ENCODE measurements at places on chromosomes 5 and 9. TPM values are rescaled to one million over a fixed set of nuclear protein-coding genes. Genes with fewer than 3 reads are reported as not detected.

DNA sequence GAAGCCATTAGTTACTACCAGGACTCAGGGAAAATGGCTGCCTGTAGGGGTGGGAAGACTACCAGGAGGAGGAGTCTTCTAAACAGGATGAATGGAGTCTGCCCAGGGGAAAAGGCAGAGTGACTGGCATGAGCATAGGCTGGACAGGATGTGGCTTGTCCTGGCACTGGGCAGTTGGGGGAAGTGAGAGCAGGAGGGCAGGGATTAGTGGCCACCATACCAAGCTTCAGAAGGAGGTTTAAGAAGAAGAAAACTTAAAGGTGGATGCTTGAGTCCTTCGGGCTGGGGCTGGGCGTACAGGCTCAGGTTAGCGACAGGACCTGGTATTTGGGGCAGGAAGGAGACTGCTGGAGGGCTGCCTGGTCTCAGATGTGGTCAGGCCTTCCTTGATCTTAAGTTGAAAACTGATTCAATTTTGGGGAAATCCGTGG is 5.0 kb upstream of the NSD1 start:
- no peak for DNase-seq

- no peak for DNase-seq
Measured at GRCh38 chr9:109245310-109245897, 75.5 kb downstream of the EPB41L4B start.

DNA sequence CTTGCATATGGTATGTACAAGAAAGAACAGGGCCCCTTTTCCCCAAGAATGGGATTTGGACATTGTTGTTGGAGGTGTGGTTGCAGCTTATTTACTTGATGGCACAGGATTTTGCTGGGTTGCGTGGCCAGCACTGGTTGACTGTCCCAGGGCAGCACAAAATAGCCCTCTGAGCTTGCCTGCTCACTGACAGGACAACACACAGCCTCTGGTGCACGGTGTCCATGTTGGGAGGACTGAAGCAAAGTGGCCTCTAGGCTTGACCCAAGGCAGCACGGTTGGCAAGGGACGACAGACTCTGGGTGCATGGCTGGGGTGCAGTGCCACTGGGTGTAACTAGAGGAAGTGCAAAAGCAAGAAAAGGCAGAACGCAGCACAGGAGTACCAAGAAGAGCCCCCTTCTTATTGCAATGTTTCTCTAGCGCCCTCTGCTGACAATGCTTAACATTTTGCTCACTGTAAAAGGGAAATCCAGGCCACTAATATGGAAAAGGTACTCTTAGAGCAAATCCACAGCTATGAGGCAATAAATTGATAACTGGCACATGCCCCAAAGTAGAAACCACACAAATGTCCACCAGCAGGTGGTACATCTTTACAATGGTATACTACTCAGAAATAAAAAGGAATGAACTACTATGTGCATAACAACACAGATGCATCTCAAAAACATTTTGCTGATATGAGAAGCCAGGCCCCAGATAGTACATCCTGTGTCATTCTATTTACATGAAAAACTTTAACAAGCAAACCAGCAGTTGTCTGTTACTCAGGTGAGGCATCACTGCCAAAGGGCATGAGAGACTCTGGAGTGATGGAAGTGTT is 47.4 kb upstream of the BARX1 start:
- no peak for DNase-seq

GRCh38 chr9:130331573-130331972 is 66.0 kb downstream of the HMCN2 start:
- peak; percentile 88 for DNase-seq

GRCh38 chr5:100043475-100043874 is 491.7 kb upstream of the FAM174A start:
- no peak for DNase-seq

GRCh38 chr5:153981905-153982605 is 56.7 kb downstream of the FAM114A2 start:
- no peak for DNase-seq

GRCh38 chr5:91401175-91401574 is 18.1 kb upstream of the ARRDC3 start:
- no peak for DNase-seq

GRCh38 chr5:107519900-107520354 is 150.8 kb downstream of the EFNA5 start:
- DNase-seq: no peak

GRCh38 chr5:148033134-148033533 is 30.6 kb upstream of the SPINK5 start:
- DNase-seq: no peak

DNA sequence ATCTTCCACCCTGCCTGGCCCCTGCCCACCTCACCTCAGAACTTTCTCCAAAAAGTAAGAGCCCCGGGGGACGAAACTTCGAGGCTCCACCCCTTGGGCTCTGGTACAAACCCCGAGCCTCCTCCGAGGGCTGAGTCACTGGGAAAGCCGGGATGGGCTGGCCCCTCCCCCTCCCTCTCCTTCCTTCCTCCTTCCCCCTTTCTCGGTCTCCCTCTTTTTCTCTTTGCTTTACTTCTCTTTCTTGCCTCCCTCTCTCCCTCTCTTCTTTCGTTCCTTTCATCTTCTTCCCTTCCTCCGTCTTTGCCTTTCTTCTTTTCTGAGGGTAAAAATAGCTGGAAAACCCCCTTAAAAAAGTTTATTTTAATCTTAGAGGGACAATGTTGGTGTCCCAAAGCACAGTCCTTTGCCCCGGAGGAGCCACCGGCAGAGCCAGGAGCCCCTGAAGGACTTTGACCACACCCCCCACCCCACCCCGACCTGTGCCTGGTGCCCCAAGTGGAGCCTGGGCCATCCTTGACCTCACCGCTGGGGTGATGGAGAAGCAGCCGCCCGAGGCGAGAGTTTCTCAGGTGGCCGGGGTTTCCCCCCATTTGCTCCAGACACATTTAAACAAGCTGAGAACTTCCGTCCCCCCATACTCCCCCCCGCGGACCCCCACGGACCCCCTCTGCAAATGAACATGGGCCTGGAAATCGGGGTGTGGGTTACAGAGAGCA is 5.7 kb upstream of the NOTCH1 start:
- peak; percentile 82 for DNase-seq

DNA sequence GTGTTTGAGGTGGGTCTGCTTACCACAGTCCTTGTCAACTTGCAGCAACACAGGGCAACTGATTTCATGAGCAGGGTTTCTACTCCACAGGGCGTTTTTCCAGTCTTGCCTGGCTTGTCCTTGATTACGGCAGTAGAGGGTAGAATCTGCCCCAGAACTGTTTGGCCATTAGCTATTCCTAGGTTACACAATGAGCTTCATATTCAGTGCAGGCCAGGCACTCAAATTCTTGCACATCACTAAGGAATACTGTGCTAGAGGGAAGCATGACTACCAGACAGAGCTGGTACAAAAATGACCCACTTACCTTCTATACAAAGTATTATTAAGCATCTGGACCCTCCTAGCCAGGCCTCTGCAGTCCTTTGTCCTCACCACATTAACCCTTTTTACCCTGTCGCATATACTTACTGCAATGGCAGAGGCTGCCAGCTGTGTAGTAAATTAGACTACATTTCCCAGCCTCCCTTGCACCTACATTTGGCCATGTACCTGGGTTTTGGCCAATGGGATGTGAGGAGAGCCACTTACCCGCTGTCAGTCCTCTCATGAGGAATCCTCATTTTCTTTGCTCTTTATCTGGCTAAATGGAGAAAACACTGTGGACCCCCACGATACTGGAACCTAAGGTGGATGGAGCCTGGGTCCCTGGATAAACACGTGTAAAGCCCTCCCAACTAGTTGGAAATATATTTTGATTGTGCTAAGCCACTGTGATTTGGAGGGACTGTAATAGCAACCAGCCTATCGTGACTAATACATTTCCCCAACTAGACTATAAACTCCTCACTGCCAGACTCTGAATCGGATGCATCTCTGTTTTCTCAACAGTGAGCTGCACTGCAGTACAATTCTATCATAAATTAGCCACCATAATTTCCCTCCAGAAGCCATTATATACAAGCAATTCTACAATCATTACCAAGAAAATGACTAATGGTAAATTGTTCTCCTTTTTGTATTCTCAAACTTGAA is 218.7 kb downstream of the GLIS3 start:
- DNase-seq: no peak

DNA sequence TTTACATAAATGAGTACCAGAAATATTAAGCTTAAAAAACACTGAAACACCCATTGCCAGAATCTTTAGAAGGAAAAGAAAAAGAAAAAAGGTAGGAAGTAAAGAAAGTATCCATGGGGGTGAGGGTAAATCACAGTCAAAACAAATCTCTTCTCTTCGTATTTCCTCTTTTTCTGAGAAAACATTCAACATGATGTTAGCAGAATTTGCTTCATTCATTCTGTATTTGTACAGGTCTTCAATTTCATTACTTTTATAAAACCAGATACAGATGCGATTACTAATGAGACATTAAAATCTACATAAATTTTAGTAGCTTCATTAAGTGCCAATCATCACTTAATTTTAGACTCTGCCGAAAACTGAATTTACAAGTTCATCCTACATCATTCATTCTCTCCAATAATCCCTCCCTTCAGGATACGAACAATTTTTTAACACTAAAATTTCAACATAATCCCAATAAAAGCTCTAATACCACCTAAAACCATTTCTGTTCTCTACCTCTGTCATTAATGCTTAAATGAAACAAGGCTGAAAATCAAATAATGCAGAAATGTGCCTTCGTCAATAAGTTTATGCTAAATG is 7.0 kb downstream of the NR3C1 start:
- no peak for DNase-seq

DNA sequence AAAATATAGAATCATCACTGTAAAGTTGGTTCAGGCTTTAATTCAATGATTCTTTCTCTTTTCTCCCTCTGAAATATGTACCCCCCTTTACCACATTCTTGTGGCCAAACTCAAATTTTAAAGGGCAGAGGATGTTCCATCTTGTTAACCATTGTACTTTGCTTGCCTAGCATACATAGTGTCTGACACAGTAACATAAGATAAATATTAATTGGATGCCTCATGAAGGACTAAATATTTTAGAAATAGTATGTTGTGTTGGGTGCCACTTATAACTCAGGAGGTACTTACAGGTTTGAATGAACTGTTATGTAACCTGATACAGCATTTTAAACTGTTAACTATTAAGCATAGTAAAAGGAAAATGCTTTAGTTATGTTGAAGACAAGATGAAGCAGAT is 71.5 kb downstream of the NIPBL start:
- DNase-seq: no peak

GRCh38 chr9:107472581-107473340 is 16.8 kb downstream of the KLF4 start:
- DNase-seq: no peak

DNA sequence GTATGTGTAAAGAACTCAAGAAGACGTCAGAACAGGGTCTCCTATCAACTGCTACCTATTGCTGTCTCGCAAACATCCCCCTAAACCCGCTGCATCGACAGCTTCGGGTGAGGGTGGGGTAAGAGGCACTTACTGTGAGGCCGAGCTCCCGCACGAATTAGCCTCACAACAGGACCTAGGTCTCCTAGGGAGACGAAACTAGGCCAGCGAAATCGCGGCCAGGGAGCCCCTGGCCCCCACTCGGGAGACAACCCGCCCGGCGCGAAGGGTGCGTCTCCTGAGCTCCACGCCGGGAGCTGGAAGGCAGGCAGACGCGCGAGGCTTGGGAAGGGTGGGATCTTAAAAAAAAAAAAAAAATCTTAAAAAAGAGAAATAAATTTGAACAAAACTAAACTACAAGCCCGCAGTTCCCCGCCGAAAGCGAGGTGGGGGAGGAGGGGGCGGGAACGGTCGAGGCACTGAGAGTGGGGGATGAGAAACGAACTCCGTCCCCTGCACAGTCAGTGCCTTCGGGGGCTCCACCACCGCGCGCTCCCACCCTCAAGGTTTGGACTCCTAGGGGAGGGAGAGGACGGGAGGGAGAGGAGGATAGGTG is 33.0 kb upstream of the NFIB start:
- DNase-seq: peak; percentile 53

- DNase-seq: no peak
Measured at GRCh38 chr9:16348531-16348930, 521.9 kb downstream of the BNC2 start.

GRCh38 chr5:111254613-111255012 is 30.4 kb downstream of the CAMK4 start:
- DNase-seq: no peak

DNA sequence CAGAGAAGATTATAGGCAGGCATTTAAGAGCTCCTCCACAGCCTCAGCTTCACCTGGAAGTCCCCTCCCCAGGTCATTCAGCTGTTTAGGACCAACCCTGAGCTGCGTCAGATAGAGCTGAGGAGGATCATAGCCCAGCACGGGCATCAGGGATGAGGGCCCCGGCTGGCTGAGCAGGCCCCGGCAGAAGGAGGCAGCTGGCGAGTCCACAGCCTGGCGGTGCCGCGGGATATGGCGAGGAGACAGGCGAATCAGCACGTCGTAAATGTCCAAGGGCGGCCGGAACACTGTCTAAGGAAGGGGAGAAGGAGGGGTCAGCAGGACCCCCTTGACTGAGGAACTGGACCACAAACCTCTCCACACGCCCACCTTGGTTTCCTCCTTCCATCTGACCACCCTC is 10.6 kb downstream of the NOL6 start:
- no peak for DNase-seq

- DNase-seq: no peak
Measured at GRCh38 chr5:7877851-7878250, 8.9 kb downstream of the MTRR start.

DNA sequence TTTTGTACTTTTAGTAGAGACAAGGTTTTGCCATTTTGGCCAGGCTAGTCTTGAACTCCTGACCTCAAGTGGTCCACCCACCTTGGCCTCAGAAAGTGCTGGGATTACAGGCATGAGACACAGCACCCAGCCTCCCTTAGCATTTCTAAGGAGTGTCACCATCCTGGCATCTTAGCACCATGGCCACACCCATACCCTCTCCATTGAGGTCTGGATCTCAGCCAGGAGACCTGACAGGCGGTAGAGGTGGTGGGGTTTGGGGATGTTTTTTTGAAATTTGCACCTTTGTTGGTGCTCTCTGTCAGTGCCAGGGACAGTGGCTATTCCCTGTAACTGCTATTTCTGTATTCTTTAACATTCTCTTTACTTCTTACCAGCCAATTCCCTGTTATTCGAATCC is 72.5 kb downstream of the TRIM36 start:
- DNase-seq: no peak

- DNase-seq: no peak
Measured at GRCh38 chr5:89351975-89352374, 469.0 kb upstream of the MEF2C start.

DNA sequence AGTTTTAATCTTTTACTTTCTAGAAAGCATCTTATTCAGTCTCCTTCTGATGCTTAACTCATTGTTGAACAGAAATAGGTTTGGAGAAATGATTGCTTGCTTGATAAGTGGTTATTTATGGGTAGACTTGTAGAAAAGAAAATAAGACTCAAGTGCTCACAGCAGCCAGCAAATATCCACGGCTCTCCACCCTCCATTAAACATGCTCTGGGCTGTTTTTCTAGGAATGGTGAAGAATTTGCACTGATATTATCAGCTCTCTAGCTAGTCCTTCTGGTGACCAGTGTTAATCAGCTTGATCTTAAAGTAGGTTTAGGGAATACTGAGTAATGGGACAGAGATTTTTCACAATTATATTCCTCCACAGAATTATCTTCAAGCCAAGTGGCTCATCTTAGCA is 60.6 kb downstream of the SLC1A3 start:
- no peak for DNase-seq

CBY3 gene
- not detected for total RNA-seq

ANKHD1 gene
- 66.1 TPM for total RNA-seq

EIF4E1B gene
- total RNA-seq: not detected

RNF38 gene
- total RNA-seq: 30.0 TPM

FOXB2 gene
- total RNA-seq: not detected

LCN15 gene
- total RNA-seq: 0.59 TPM

HAVCR2 gene
- total RNA-seq: 2.8 TPM

STOM gene
- 153 TPM for total RNA-seq
